ENCODE measurements at places on chromosomes 4 and X.

DNA sequence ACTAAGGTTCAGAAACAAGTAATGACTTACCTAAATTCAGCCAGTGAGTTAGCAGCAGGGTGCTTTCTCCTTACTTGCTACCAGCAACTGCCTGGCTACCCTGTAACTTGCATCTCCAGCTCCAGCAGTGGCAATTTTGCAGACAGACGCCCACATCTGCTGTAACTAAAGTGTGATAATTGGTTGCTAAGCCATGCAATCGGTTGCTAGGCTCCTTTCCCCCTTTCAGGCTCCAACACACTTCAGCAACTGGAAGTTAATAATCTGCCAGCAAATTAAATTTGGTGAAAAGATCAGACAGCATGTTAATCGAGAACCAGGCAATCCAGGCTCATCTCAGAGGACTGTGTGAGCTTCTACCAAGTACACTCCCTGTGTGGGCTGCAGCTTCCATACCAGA, 24.2 kb upstream of the ARHGEF9 start:
- DNase-seq: no peak

DNA sequence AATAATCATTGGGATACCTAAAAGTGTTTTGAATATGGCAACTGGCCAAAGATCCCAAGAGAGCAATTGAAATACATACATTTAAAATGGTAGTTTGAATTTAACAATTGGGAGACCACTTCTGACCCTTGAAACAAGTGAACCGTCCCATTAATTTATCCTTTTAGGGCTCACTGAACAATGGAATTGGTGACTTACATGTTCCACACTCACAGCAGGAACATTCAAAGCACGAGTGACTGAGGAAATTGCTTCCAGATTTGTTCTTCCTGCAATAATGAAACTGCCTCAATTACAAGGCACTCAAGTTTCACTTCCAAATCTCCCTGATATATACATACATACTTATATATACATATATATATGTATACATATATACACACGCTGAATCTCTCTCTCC, 20.6 kb downstream of the SLC39A8 start:
- no peak for DNase-seq

GRCh38 chr4:123383566-123383965, 13.0 kb upstream of the SPRY1 start:
- no peak for DNase-seq

DNA sequence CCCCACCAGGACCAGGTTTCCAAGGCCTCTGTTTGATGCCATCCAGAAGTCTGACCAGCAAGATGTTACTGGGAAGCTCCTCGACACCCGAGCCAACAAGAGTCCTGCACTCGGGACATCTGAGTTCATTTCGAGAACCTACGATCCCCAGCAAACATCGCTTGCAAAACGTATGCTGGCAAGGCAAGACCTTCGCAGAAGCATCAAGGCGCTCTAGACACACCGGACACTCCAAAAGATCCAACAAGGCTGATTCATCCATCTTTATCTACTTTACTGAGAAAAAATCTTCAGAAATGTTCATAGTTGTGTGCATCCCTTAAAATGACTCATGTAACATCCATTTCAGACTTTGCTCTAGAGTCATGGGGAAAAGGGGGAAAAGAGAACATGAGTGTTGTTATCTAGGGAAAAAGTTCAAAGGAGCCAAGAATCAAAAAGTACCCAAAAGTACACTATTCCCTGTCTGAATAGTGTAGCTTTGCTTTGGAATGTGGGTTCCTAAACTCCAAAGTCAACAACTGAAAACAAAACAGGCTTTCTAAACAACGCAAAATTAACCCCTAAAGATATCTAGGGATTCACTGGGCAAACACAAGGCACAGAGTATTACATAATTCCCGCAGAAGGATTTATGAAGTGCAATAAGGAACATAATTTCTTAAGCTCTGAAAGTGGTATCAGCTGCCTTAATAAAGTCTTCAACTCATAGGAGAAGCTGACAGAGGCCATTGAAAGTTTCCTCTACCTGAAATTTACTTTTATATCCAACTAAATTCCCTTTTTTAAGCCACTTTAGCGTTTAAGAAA, 1.6 kb downstream of the SH3RF1 start:
- no peak for DNase-seq

DNA sequence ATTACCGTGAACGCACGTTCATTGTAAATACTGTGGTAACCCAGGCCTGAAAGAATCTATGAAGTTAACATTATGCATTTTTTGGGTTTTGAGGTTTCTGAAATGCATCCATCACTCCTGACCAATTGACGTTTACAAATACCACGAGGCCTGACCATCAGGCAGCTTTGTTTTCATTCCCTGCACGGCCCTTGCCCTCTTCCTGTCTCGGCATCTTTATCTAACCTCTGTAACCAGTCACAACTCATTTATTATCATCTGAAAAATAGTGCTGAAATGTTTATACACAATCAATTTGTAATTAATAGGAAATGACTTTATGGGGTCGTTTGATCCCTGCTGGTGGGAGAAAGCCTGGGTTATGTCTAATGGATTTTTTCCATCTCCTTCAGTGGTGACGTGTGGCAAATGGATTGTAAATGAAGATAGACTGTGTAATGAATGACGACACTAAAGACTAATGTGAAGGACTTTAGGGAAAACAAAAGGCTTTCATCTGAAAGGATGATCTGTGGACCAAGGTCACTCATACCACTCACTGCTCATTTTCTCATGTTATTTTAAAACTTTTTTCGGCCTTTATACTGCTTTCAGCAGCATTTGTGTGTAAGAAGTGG, 102.7 kb upstream of the SORBS2 start:
- no peak for DNase-seq

DNA sequence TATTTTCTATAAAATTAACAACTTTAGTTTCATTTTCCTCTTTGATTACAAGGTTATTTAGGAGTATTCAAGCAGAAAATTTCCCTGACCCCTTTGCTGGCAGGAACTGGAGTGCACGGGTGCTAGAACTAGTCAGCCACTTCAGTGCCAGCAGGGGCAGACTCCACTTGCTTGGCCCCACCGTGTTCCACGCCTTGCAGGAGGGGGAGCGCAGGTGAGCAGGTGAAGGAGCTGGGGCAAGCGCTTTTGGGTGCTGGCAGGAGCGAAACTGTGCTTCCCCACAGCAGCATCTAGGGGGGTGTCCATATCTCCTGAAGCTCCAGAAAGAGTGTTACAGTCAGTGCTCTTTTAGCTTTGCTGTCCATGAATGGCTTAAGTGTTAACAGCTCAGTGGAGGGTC, 45.5 kb downstream of the MID2 start:
- no peak for DNase-seq

- no peak for DNase-seq
Observed at GRCh38 chrX:152138388-152138784, at the start of gene MAGEA10. Gene MAGEA10 (minus strand): TSS chrX:152138577. CDS start chrX:152135620, 2,957 bp downstream.

- peak; percentile 35 for DNase-seq
Observed at GRCh38 chrX:2627272-2627867, 63.7 kb upstream of the CD99 start.

DNA sequence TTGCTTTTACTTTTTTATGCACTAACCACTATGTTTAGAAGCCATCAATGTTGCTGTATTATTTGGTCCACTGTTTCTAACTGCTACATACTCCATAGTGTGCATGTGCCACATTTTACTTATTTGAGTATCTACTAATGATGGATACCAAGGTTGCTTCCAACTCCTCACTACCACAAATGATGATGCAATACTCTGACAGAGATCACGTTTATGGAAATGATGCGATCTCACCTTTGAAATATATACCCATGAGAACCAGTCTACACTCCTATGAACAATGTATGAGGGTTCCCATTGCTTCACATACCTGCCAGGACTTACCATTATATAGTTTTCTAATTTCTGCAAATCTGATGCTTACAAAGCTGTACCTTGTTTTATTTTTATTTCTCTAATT, 44.2 kb downstream of the HUWE1 start:
- no peak for DNase-seq

- DNase-seq: peak; percentile 37
Observed at GRCh38 chrX:64975491-64975890, 759 bp downstream of the ZC4H2 start.

DNA sequence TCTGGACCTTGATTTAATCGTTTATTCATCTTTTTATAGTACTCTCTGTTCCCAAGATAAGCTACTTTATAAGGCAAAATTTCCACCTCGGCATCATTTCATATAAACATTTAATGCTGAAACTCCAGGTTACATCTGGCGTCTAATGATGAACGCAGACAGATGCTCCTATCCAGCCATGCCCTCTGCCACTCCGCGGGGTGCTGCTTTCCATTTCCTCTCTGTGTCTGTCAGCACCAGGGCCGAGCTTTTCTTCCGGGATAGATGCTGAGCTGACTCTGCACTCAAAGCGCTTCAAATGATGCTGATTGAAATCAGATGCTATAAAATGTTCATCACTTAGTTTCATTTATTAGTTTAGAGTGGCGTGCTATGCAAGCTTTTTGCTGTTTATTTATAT, 80.5 kb upstream of the HELT start:
- no peak for DNase-seq

- no peak for DNase-seq
Observed at GRCh38 chr4:137389911-137390520, 142.3 kb downstream of the PCDH18 start.

GRCh38 chrX:136692271-136692670, 44.3 kb downstream of the CD40LG start:
- no peak for DNase-seq

- DNase-seq: no peak
Observed at GRCh38 chr4:41405464-41406112, 132.4 kb upstream of the LIMCH1 start.

- no peak for DNase-seq
Observed at GRCh38 chr4:169594560-169595195, 17.7 kb downstream of the NEK1 start.

- no peak for DNase-seq
Observed at GRCh38 chr4:133147286-133147821, 1.7 kb upstream of the PCDH10 start.

DNA sequence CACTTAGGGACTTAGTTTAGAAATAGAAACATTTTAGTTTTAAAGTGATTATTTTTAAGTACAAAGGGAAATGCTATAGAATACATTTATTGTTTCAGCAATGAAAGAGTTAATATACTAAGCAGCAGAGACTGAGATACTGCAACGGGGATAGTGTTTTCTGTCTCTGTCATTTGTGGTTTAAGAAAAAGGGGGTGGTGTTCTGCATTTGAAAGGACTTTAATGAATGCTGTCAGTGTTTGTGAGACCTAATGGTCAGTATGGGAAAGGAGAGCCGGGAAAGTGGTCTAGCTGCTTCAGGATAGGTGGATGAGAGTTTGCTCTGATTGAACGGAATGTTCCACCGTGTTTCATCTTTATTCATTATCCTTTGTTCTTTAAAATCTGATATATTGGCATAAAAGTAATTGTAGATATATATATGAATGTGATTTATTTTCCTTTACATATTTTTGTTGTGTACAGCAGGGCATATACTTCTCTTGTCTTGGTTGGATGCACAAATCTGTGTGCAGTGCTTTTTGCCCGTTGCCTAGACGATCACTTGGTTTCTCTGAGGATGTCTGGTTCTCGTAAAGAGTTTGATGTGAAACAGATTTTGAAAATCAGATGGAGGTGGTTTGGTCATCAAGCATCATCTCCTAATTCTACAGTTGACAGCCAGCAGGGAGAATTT, at the start of gene KLHL5:
TSS of gene KLHL5 (plus strand) at position 139 of the 676 bp plus-strand sequence. CDS start at position 560, 421 bp downstream.
- DNase-seq: peak; percentile 48

DNA sequence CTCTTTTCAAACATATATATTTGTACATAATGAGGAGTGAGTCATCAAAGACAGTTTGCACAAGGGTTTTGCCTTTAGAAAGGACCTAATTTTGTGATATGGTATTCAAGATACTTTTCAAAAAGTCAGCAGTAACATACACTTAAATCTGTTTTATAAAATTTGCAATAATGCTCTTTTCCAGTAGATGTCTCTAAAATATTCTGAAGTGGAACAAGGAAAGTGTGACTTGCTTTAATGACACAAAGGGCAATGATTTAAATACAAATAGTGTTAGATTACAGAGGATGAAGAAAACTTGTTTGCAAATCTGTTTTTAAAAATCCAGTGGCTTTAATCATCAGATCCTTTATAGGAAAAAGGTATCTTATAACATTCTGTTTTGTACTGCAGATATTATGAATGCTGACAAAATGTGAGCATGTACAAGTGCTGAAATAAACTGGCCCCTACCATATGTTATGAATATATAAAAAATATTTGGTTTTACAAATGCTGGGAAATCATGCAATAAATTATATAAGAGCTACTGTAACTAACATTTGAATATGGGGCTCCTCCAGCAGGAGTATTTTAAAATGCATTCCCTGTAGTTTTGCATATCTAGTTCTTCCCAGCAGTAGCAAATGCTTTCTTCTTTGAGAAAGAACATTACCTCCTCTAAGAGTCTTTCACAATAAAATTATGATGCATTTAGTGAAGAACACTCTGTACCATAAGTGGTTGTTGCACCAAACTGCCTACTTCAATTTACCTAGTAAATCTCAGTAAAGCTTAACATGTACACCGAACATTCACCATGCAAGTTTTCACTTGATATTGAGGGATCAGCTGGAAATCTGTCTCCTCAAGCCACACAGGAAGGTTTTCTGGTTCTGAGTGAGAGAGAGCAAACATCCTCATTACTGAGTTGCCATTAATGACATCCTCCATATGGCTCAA, 20.2 kb downstream of the MMRN1 start:
- DNase-seq: no peak

- peak; percentile 10 for DNase-seq
Observed at GRCh38 chrX:19593690-19594089, 78.4 kb upstream of the MAP3K15 start.

- peak; percentile 25 for DNase-seq
Observed at GRCh38 chr4:37383579-37384229, 139.2 kb downstream of the NWD2 start.

GRCh38 chrX:118726396-118726795, 1.0 kb upstream of the IL13RA1 start:
- no peak for DNase-seq

- DNase-seq: no peak
Observed at GRCh38 chrX:14963447-14964236, 90.4 kb downstream of the MOSPD2 start.

DNA sequence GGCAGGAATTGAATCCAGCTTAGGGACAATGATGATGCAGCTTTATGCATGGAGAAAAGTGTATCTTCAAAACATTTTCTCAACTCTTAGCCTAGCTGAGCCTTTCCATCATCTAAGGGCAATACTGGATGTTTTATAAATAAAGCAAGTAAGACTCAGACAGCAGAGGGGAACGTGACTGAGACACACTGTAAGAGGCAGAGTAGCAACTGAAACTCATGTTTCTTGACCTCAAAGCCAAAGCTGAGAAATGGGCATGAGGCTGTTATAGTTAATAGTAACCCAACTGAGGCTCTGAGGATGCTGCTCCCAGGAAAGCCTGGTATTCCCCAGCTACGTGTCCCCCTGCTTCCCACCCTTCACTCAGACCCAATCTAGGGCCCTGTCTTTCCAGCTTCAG, 44.6 kb downstream of the ARHGEF9 start:
- no peak for DNase-seq

- DNase-seq: no peak
Observed at GRCh38 chr4:121951521-121952110, at the start of gene TRPC3. Gene TRPC3 (minus strand): TSS chr4:121952060. CDS start chr4:121951680, 380 bp downstream.

GRCh38 chrX:147570483-147570882, 341.2 kb upstream of the FMR1 start:
- no peak for DNase-seq

- peak; percentile 56 for DNase-seq
Observed at GRCh38 chr4:88613417-88613875, 21.2 kb downstream of the HERC3 start.

- DNase-seq: peak; percentile 63
Observed at GRCh38 chr4:88672987-88673386, 24.6 kb downstream of the NAP1L5 start.

Measured in cerebellar cortex (tissue), 1 donor.